ENCODE measurements at places on chromosomes 2 and 18.

GRCh38 chr2:127701651-127702394 is 526 bp downstream of the SFT2D3 start:
- peak; percentile 81 for DNase-seq

DNA sequence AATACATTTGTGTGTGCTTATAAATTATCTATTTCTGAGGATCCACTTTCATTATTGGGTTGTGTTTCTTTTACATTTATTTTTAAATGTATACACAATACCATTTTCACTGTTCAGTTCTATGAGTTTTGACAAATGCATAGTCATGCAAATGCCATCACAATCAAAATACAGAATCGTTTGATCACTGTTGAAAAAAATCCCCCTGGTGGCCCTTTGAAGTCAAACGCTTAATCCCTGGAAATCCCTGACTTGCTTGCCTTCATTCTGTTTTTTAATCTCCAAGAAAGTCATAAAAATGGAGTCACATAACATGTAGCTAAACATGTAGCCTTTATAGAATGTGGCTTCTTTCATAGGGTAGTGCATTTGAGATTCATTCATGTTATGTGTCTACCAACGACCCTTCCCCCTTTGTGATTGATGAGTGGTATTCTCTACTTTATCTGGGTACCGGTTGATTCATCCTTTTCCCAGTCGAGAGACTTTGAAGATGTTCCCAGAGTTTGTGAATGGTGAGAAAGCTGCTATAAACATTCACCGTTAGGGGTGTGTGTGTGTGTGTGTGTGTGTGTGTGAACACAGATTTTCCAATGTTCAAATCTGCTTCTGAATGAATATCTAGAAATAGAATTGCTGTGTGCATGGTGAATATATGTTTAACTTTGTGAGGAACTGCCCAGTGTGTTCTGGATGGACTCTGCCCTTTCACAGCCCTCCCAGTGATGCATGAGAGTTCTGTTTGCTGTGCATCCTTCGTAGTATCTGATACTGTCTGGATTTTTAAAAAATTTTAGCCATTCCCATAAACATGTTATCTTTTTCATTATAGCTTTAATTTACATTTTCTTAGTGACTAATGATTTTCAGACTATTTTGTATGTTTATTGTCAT is 173.6 kb downstream of the GALR1 start:
- DNase-seq = no peak

GRCh38 chr2:66803726-66804125 is 368.8 kb downstream of the MEIS1 start:
- DNase-seq = no peak

DNA sequence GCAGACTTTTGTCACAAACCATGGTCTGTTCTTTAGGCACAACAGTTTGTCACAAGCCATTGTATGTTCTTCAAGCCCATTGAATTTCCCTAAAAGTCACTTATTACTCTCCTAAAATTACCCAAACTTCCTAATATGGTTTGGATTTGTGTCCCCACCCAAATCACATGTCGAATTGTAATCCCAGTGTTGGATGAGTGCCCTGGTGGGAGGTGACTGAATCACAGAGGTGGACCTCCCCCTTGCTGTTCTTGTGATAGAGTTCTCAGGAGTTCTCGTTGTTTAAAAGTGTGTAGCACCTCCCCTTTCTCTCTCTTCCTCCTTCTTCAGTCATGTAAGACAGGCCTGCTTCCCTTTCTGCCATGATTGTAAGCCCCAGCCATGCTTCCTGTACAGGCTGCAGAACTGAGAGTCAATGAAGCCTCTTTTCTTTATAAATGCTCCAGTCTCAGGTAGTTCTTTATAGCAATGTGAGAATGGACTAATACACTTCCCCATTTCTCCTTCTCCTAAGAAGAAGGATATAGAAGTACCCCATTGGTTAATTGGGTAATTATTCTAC is 11.2 kb upstream of the GYPC start:
- no peak for DNase-seq

DNA sequence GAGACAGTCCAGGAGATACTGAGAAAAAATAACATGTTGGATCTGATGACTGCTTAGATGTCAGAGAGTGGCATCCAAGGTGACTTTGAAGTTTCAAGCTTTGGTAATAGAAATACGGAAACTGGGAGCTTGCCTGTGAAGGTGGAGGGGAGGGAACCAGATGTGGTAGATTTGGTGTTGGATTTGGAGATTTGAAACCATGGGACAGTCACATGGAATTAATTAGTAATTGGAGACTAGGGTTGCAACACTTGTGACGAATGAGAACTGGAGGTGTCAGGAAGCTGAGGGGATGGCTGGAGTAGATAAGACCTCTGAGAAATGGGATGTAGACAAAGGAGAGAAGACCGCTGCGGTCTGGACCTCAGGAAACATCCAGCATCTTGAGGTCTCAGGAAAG is 46.7 kb downstream of the RPL37A start:
- no peak for DNase-seq

DNA sequence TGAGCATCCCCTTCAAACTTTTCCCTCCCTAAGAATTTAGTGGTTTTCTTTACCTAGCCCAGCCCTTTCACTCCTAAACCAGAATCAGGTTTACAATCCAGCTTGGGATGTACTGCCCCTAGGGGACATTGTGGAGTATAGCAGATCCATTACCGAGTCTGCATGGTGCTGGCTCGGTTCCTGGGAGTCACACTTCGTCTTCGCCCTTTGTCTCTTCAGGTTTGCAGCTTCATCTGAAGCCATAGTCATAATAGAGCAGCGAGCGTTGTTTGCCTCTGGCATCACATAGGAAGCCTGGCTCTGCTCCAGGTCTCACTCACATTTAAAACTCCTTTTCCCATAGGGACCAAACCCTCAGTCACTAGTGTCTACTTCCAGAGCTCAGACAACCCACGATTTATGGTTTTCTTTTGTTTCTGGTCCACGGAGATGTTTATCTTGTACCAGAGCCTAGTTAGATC is 16.8 kb upstream of the LYPD6 start:
- no peak for DNase-seq

DNA sequence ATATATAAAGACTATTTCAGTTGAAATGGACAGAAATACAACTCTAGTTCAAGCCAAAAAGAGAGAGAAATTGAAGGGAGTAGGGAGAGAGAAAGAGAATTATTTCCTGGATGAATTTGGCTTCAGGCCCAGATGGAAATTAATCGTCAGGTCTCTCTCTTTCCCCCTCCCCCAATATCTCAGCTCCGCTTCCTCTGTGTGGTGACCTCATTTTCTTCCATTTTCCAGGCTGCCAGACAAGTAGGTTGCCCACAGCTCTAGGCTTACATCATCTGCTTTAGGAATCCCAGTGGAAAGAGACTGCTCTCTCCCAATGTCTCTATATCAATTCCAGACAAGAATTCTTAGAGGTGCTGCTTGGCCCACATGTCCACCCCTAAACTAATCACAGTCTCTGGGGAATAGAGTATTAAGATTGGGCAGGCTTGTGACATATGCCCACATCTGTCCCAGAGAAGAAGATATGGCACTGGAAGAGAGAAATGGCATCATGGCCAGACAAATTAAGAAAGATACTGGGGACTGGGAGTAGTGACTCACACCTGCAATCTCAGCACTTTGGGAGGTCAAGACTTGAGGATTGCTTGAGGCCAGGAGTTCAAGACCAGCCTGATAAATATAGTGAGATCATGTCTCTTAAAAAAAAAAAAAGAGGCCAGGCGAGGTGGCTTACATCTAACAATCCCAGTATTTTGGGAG is 37.2 kb upstream of the CFAP36 start:
- DNase-seq = no peak

GRCh38 chr2:72926368-72926767 is 9.0 kb downstream of the EMX1 start:
- no peak for DNase-seq

DNA sequence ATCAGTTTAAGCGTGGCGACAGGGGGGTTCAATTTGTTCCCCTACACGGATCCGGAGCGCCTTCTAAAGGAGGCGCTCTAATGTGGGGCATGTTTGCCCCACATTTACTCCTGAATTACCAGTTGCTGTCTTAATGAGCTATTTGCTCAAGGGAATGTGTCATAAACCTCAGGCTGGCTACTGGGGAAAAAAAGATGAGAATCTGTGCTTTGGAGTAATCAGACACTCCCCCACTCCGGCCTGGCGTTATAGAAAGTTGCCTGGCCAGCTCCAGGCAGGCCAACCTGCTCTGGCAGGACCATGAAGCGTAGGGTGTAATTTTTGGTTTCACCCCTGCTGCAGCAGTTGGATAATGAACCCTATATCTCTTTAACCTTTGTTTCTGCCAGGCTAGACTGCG is 31.0 kb upstream of the MAP3K20 start:
- DNase-seq = no peak

- DNase-seq = no peak
These were observed 15.6 kb downstream of the ADD2 start for GRCh38 chr2:70752396-70752795.

- no peak for DNase-seq
These were observed 112.7 kb upstream of the DLX2 start for GRCh38 chr2:172215172-172215935.

- DNase-seq = no peak
These were observed 37.4 kb downstream of the FAM178B start for GRCh38 chr2:96948834-96949520.

DNA sequence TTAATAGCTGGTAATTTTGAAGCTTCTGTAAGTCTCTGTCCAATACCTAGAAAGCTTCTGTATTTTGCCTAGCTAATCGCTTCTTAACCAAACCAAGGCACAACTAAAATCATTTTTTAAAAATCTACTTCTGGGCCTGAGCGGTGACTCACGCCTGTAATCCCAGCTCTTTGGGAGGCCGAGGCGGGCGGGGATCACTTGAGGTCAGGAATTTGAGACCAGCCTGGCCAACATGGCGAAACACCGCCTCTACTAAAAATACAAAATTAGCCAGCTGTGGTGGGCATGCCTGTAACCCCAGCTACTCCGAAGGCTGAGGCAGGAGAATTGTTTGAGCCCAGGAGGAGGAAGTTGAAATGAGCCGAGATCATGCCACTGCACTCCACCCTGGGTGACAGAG is 148.6 kb upstream of the FIGN start:
- DNase-seq = no peak

DNA sequence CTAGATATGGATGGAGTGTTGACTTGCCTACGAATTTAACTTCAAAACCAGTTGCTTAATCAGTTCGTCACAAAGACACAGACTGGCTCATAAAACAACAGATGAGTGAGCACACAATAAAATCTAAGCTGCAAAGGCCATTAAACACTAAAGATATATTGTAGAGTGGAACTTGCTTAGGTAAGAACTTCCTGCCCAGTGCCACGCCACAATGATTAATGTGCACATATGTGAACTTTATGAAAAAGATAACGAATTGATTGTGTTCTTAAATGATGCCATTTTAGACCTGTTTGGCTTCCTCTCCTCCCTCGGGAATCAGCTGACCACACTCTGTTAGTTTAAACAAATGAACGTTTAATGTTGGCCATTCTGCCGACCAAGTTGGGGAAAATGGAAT is 2031.3 kb upstream of the CELF4 start:
- no peak for DNase-seq

DNA sequence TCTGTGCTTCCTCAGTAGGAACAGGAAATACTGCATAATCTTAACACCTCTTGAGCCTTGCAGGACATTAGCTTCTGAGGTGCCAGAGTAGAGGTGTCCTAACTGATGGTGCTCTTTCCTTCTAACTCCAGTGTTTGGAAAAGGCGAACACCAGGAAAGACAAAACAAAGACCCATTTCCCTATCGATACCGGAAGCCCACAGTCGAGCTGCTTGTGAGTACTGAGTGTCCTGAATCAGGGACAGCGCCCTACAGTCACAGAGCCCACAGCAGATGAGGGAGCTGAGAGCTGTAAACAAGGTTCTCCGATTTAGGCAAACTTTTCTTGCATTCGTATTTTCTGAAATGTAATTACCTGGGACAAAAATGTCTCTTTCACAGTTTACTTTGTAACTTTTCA is 50.7 kb downstream of the SLC14A2 start:
- no peak for DNase-seq

DNA sequence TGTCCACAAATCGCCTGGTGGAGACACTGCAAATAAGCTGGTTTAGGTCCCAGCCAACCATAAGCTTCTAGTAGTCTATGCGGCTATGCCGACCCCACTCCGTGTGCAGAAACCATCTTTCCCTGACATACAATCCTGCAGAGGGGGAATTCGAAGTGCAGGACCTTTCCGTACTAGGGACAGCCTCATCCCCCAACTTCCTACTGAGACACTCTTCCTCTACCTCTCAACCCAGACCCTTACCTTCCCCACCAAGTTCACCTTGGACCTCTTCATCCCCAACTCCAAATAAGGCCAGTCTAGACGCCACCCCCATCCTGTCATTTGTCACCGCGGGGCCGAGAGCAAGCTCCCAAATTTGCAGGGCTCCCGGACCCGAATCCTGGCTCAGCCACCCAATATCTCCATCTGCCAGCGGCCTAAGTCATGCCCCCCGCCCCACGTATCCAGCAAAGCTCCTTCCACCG is 496 bp downstream of the SUCLG1 start:
- DNase-seq = peak; percentile 23

GRCh38 chr2:33207151-33207740 is 260.5 kb downstream of the LTBP1 start:
- no peak for DNase-seq

DNA sequence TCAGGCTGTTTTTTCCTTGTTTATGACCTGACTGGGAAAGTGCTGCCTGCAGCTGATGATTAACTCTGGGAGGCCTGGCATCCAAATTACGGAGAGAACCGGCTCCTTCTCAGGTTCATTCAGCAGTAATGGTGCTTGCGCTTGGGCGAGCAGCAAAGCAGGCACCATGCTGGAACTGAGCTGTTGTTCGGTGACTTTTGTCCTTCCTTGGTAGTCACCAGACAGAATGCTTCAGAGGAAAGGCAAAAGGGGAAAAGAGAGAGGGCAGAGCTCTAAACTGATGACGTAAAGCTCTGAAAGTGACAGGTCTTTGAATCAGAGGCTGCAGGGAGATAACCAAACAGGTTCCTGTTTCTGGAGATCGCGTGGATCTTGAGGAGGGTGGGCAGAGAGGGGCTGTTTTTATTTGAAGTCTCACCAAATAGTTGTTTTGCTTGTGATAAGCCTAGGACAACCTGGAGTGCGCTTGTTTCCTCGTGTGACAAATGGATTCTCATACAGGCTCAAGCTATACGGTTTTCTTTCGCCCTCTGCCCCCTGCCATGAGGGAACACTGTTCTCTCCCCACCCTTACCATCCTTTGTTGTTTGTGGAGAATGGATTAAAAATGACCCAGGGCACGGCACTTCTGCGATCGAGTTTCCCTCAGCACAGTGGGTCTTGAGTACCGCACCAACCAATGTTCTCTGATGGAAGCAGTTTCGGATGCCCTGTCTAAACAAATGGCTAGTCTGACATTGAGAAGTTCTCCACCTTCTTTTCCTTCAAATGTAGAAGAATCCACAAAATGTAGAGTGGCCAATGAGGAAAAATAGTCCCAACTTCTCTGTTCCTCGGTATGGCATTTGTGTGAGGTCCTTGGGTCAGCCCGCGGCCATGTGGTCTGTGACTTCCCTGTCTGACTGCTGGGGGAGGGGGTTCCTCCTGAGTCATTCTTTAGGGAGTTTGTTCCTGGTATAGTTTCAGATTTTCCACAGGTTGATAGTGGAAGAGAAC is 1.3 kb downstream of the RASGRP3 start:
- DNase-seq = peak; percentile 14

- DNase-seq = no peak
These were observed 274.9 kb upstream of the TCF4 start for GRCh38 chr18:55862693-55863390.
